ENCODE measurements at places on chromosomes 12 and 14.

DNA sequence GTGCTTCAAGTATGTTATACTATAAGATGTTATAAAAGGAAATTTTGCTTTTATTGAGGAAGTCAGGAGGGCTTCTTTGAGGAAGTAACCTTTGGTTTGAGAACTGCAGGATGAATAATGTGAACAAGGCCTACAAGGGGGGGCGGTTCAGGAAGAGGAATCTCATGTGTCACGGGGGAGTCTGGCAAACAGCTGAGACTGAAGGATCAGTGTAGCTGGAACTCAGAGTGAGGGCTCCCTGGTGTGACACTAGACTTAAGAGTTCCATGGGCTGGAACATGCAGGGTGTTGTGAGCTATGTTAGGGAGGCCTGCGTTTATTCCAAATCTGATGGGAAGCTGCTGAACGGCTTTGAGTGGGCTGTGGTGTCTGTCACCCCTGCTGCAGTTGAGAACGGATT lies 62.3 kb downstream of the UNC79 start:
- DNase-seq: no peak

DNA sequence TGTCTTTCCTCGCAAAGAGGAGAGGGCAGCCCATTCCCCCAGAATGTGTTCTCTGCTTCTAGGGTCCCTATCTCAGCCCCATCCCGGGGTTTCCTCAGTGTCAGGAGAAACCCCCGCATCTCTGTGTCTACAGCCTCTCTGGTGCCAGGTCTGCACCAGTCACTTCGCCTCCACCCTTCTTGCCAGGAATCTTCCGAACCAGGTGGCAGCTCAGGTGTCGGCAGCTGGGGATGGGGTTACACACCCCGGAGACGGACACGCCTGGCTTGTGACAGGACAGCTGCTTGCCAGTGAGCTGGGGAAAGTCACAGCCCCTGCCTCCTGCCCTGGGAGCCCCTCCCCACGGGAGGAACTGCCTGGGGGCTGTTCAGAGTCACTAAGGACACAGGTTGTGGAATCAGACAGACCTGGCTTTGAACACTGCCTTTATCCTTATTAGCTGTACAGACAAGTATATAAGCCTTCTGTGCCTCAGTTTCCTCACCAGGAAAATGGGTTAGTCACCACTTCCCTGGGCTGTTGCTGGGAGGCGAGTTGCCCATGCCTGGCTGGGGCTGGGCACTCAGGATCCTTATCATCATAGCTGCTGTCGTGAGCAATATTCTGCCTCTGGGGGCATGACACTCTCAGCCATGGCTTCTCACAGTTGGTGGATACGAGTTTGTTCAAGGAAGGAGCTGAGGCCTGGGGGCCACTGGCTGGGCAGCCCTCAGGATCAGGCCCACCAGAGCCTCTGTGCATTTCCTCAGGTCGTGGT lies 10.8 kb downstream of the HIP1R start:
- DNase-seq: no peak

DNA sequence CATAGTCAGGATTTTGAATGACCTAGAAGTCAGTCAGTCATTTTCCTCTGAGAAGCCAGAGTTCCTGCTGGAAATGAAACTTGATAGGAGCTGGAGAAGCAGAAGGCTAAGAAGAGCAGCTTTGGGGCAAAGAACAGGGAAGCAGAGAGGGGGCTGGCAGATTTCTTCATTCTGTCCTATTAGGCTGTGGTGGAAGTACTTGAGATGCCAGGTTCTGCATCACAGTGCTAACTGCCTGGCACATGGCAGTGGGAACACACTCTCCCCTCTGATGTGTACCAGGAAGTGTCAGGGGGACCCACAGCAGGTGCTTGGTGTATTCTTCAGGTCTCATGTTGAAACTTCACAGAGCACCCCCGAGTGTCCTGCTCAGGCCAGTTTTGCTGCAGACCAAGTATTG lies 61.0 kb downstream of the SUSD6 start:
- no peak for DNase-seq

GRCh38 chr14:53249059-53249458 lies 95.9 kb upstream of the DDHD1 start:
- DNase-seq: no peak

DNA sequence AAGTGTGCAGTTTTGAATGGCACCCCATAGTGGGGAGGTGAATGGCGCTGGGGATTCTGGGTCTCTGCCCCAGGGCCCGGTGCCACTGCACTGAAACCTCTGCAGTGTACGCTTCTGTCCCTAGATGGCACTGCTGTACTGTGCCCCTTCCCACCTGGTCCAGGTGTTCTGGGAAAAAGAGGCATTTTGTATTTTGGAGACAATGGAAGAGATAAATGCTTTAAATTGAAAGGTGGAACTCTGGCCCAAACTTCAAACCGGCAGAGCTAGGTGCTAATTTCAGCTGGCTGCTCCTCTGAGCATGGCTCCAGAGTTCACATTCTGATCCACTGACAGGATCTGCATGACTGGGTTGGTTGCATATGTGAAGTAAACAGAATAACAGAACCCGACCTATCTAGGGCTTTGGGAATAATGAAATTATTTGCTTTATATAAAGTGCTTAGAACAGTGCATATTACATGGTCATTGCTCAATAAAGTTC lies 52.2 kb downstream of the KRT80 start:
- DNase-seq: no peak

DNA sequence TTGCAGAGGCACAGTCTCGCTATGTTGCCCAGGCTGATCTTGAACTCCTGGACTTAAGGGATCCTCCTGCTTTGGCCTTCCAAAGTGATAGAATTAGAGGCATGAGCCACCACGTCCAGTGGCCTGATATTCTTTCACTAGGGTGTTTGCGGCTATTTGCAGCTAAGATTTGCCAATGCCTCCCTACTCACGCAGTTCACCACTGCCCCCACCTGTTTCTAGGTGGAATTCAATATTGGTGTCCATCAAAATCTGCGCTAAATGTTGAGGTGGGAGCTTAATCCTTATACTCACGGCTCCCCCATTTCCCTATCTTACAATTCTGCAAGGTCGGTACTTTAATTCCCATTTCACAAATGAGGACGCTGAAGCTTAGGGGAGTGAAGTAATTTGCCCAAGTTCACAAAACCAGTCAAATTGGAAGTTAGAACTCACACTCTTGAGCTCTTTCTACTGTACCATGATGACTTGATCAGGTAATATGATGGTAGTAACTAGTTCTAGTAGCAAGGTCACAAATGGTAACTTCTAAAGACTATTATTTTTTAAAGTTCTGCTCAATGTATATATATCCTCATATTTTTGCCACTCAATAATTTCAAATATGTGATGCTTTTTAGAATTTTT lies 22.1 kb upstream of the LRRC9 start:
- DNase-seq: no peak

GRCh38 chr14:87600240-87600639 lies 392.7 kb downstream of the GALC start:
- DNase-seq: no peak

GRCh38 chr12:121709478-121709961 lies 3.0 kb upstream of the TMEM120B start:
- no peak for DNase-seq
